ENCODE measurements at places on chromosomes 4 and X.

DNA sequence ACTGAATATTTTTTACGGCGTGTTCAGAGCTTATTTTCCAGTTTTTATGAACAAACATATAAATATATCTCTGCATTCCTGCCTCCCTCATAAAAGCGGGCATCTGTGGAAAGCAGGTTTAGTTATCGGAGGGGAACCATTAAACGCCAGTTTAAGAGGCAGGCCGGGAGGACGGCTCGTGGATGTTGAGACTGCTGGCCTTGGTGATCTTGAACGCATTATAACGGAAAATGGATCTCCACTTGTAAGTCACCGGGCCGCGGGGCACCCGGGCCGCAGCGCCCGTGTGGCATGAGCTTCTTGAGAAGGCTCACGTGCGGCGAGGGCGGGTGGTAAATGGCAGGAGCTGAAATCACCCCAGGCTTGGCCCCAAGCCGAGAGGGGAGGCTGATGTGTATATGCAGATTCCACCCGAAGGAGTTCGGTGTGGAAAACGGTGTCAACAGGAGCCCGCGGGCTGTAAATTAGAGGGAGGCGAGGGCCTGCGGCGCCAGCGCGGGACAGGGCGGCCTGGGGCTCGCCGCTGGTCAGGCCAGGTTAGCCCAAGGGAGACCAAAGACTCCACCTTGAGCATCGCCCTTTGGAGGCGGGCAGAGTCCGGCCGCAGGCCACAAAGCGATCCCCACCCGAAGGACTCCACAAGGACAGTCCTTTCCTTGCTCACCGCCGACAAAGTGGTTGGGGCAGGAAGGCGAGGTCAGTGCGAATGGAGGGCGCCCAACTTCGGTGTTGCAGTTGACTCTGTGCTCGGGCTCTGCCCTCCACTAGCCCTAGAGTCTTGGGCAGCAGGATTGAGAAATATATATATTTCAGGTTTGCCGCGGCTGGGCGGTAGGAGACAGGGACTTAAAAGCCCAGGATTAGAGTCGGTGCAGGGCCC lies 1.3 kb upstream of the HAND2 start:
- DNase-seq, result no peak

GRCh38 chr4:112855058-112855457 lies 194.4 kb upstream of the ANK2 start:
- no peak for DNase-seq

- DNase-seq, result no peak
These were observed 9.8 kb upstream of the UTP3 start for GRCh38 chr4:70678383-70678999.

- no peak for DNase-seq
These were observed 24.5 kb upstream of the WDR1 start for GRCh38 chr4:10140866-10141759.

DNA sequence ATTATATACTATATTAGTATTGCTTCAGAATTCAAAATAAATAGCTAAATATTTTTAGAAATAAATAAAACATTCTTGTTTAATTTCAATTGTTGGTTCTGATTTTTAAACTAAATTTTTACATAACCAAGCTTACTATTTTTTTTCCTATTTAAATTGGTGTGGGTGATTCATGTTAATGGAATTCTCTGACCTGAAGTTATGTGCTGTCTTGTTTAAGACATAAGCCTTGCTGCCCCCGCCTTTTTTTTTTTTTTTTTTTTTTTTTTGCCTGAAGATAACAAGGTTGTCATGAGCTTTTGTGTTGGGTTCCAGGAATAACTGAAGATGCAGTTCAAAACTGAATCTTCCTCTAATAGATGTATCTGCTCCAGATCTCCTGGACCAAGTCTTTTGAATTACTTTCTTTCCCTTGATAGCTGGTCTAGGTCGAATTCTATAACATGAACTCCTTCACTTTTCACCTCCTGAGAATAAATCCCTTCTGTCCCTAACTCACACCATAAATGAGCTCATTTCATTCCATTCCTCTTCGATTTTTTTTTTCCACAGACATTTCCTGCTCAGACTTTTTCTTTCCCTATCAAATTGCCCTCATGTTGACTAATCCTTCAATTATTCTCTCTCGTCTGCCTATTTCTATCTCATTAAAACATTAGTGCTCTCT lies 261.5 kb upstream of the FTHL17 start:
- peak; percentile 83 for DNase-seq

- no peak for DNase-seq
These were observed 21.7 kb upstream of the HGFAC start for GRCh38 chr4:3419836-3420605.

DNA sequence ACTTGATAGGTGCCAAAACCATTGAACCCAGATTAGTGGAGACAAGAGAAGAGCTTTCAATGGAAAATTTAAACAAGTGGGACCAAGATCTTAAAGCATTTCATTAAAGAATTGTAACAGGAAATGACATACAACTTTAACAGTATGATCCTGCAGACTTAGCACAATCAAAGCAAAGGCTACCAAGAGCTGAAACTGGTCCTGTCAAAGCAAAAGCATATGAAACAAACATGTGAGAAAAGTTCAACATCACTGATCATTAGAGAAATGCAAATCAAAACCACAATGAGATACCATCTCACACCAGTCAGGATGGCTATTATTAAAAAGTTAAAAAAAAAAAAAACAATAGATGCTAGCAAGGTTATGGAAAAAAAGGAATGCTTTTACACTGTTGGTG lies 425.6 kb downstream of the IL1RAPL1 start:
- DNase-seq, result no peak

- peak; percentile 82 for DNase-seq
These were observed 260.9 kb downstream of the GLUD2 start for GRCh38 chrX:121308276-121308805.

All from fibroblast of skin of abdomen (primary cell).